Colonic mucosa (tissue), 4 donors: ENCODE measurements at places on chromosomes 12 and 14.

GRCh38 chr12:15956413-15957185 is 45.5 kb downstream of the DERA start:
- no peak for DNase-seq

GRCh38 chr12:122197612-122197966 is 5.9 kb upstream of the B3GNT4 start:
- no peak for DNase-seq

GRCh38 chr12:92973614-92974013 is 44.5 kb upstream of the EEA1 start:
- no peak for DNase-seq

DNA sequence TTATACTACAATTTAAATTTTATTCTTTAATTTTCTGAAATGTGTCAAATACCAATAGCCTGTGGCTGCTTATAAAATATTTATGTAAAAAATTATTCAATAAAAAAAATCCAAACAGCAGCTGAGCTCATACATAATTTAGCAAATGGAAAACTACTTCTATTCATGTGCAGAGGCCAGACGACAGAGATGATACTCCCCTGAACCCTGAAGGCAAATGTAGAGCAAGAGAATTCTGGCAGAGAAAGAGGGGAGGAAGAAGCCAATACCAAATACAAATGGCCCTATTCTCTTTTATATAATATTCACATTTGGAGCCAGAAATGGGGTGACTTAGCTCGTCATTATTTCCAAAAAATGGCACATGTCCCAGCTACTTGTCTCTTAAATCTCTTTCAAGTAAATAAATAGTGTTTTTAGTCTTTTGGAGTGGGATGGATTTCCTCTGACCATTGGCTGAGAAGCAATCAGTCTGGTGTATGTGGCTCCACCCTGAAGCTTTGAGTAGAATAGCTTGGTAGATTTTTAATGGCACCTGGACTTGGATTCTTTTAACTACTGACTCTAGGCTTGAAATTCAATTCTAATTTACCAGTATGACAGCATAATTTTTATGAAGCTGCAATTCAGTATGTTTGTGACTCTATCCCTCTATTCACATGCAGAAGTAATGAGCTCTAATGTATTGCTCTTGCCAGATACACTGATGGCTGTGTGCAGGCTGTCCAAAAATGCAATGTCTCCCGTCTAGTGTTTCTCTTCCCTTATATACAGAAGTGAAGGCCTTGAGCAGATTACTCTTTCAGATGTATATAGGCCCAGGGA is 113.4 kb upstream of the SCAF11 start:
- DNase-seq: no peak

GRCh38 chr12:71948390-71948789 is 9.7 kb downstream of the TPH2 start:
- no peak for DNase-seq
